ENCODE measurements at places on chromosomes 12 and 14. TPM values are rescaled to one million over a fixed set of nuclear protein-coding genes. Genes with fewer than 3 reads are reported as not detected.

The CISTR gene
- not detected for total RNA-seq

The RAPGEF3 gene
- total RNA-seq, result 0.58 TPM

The SERPINA10 gene
- total RNA-seq, result not detected

The CDKN3 gene
- 92.7 TPM for total RNA-seq

The ETFBKMT gene
- total RNA-seq, result 0.99 TPM

DNA sequence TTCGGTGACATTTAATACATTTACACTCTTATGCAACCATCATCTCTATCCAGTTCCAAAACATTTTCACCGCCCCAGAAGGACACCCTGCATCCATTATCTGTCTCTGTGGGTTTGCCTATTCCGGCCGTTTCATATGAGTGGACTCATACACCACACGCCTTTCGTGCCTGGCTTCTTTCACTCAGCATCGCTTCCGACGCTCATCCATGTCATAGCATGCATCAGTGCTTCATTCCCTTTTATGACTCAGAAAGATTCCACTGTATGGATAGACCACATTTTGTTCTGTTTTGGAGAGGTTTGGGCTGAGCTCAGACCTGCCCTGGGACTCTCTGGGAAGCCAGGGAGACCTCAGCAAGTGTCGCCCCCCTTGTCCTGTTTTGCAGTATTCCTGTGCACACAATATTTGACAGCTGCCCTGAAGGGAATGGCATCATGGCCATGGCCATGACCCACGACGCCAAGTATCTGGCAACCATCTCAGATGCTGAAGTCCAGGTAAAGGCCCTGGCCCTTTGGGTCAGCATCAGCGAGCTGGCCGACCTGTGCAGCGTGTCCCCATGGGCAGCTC, 23.8 kb downstream of the CFAP251 start:
- no peak for DNase-seq

- DNase-seq, result no peak
Observed at GRCh38 chr14:76727384-76727783, 33.9 kb upstream of the VASH1 start.

DNA sequence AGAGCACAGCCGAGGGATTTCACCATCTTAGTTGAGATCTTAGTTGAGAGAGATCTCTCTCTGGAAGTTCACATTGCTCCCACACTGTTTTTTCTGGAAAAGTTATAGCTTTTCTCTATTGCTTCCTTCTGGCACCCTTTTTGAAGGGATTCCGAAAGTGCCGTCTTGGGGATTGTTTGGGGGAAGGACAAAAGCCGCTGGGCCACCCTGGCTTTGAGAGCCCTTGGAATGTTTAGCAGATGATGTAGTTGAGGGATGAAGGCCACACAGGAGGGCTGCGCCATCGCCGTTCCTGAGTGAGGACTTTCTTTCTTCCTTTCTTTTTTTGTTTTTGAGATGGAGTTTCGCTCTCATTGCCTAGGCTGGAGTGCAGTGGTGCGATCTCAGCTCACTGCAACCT, 17.7 kb downstream of the PLEKHG3 start:
- no peak for DNase-seq

DNA sequence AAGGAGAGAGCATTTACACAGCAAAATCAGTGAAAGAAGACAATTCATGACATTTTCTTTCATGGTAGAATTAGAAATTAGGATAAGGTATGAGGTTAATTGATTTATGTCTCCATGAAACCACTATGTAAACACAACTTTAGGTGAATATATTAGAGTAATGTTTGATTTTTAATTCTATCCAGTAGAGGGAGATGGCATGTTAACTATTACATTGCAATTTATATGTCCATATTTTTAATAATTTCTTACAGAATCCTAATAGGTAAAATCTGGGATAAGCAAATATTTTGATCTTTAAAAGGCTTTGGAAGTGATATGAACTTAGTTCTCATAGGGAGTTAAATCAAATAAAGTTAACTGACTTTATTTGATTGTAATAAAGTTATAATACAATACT, 373.4 kb upstream of the PDE3A start:
- no peak for DNase-seq

DNA sequence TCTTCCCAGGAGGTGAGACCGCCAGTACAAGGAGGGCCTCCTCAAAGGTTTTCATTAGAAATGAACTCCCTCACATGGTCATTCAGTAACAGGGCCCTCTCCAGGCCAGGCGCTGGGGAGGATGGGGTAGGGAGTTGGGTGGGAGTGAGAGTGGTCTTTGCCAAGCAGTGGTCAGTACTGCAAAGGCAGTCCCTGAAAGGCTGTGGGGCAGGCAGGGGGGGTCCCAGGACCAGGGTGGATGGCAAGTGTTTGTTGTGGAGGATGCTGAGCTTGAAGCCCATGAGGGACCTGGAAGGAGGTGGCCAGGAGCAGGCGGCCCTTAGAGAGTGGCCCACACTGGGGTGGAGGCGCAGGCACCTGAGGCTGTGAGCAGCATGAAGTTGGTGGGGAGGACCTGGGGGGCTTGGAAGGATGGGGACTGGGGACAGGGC, 26.1 kb downstream of the CEP170B start:
- no peak for DNase-seq

- DNase-seq, result no peak
Observed at GRCh38 chr14:59305231-59305630, 116.8 kb downstream of the DAAM1 start.

DNA sequence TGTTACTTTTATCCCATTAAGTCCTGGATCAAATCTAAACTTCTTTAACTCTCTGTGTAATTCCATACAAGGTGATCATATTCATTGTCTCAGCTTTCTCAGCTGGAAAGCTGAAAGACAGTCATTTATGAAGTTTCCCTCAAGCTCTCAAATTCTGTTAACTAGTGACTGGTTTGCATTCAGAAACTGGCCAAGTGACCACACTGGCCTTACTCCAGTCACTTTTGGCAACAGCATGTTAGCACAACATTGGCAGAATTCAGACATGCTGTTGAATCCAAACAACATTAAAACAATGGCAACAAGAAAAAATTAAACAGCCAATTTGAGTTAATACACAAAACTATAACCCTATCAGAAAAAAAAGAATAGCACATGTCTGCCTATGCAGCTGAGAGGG, 343.3 kb downstream of the MDGA2 start:
- DNase-seq, result no peak

GRCh38 chr14:47189911-47190484, 485.4 kb downstream of the MDGA2 start:
- no peak for DNase-seq

DNA sequence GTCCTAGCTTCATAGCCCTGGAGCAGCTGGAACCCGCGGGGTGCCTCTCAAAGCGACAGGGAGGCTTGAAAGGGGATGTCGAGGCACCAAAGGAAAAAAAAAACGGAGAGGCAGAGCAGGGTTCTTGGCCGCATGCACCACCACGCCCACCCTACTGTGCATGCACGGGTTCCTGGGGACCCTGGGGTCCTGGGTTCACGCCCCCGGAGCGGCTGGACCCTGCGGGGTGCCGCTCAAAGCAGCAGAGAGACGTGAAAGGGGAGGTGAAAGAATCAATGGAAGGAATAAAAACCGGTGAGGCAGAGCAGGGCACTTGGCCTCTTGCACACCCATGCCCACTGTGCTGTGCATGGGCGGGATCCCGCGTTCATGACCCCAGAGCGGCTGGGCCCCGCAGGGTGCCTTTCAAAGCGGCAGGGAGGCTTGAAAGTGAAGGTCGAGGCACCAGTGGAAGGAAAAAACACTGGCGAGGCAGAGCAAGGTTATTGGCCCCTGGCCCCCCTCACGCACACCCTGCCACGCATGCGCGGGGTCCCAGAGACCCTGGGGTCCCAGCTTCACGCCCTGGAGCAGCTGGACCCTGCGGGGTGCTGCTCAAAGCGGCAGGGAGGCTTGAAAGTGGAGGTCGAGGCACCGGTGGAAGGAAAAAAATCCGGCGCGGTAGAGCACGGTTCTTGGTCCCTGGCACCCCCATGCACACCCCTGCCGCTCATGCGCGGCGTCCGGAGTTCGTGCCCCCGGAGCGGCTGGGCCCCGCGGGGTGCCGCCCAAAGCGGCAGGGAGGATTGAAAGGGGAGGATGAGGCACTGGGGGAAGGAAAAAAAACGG, 318.5 kb downstream of the ALG10 start:
- DNase-seq, result no peak

GRCh38 chr14:57987596-57988300, 121.9 kb upstream of the SLC35F4 start:
- DNase-seq, result no peak

- peak; percentile 18 for DNase-seq
Observed at GRCh38 chr14:97177635-97178034, 380.5 kb downstream of the VRK1 start.

GRCh38 chr12:31773867-31774266, 45.0 kb upstream of the AMN1 start:
- DNase-seq, result no peak

DNA sequence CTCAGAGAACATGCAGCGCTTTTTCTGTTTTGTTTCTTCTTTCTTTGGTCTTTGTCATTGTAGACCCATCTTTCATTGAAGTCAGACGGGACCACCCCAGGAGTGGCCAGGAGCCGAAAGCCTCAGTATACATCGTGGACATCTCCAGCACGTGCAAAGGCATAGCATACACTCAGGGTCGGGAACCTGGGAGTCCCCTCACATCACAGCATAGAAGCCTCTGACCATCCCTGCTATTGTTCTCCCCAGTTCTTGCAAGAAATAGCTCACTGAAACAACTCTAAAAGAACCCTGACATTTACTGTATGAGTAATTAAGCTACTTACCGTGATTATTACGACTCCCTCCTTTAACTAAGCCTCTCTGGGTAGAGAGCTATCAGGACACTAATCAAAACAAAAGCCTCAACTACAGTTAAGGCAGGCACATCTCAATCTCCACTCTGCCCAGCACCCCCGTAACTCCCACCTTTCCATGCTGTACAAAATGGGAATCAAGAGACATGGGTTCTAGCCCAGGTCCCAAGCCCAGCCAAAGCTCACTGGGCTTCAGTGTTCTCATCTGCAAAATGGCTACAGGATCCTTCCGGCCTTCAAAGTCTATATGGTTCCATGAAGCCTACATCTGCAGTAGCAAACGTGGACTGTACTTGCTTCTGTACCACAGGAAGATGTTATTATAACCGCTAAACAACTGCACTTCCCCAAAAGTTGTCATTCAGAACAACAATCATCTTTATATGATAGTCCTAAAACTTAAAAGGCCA, 6.7 kb downstream of the CCDC88C start:
- no peak for DNase-seq

DNA sequence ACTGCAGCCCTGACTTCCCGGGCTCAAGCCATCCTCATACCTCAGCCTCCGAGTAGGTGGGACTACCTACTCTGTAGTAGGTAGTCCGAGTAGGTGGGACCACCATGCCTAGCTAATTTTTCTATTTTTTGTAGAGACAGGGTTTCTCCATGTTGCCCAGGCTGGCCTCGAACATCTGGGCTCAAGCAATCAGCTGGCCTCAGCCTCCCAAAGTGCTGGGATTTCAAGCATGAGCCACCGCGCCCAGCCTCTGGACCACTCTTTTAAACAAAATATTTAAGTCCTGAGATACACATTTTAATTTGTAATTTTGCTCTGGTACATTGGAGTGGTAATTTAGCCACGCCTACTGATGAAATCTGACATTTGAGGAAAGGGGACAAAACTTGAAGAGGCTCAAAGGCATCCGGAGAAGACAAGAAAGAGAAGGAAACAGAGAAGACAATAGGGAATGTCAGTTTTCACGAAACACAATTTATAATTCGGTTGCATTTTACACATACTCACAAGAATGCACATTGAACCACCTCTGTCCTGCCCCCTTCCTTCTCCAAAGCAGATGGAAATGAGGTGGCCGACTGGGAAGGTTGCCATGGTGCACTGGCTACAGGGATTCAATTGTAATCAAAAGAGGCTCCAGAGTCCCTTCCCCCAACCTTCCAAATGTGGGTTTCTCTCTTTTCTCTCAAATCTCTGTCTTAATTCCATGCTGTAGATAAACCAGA, 9.7 kb upstream of the TUBA1A start:
- no peak for DNase-seq

DNA sequence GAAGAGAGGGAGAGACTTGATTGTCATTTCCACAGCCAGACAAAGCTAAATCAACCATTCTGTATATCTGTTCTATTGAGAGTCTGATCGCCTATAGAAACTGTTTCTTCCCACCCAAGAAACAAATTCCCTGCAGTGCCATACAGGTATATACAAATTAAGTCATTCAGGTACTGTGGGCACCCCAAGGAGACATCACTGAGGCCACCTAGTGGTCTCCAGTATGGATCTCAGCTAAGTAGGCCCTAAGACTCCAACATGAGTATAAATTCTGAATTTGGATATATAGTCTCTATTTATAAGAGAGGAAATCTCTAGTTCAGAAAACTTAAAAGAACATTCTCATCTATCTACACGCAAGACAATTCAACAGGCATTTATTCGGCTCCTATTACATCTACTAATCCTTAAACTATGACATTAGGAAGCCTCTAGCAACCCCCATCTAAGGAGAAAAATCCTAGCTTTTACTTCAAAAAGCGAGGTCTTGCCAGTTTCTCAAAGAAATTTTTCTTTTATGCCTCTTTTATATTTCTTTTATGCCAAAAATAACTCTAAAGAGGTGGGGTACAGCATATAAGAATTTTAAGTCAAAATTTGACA, 62.6 kb downstream of the DCAF5 start:
- DNase-seq, result peak; percentile 51

DNA sequence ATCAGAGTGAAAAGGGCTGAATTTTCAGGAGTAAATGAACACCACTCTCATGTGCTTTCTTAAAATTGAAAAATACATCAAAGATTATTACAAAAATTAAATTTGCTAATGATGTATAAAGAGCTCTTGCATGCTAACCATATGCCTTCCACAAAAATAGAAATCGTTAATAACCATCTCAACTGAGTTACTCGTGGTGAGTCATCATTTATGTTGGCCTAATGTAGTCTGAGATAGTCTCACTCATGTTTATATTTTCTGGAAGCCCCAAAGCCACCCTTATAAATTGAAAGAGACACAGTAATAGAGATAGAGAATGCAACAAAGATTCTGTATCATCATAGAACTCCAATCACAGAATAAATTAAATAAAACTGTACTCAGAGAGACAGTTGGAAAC, 131.2 kb downstream of the KCNH5 start:
- DNase-seq, result no peak

GRCh38 chr12:11962860-11963259, 107.9 kb upstream of the BCL2L14 start:
- no peak for DNase-seq

DNA sequence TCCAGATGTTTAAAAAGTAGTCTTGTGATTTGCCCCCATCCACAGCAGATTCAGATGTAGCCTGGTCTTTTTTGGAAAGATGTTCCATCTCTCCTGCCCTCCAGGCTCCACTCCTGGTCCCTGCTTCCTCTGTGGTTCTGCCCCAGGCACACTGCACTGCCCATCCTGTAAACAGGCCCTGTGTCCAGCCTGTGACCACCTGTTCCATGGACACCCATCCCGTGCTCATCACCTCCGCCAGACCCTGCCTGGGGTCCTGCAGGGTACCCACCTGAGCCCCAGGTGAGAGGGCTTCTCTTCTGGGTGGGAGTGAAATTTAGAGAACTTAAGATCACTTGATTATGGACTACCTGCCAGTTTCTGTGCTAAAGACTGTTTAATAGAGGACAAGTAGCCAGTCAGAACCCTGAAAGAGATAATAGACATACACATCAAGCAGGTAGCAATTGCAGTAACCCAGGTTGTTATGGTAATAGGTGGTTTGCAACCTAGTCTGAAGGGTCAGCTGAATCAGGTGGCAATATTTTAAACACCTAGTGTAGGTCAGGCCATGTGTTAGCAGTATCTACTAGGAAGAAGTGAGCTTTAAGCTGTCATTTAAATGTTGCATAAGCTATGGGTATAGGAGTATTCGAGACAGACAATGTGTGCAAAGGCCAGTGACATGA, 2.1 kb downstream of the RNF31 start:
- no peak for DNase-seq

- no peak for DNase-seq
Observed at GRCh38 chr12:121189619-121190155, 20.2 kb upstream of the P2RX4 start.
